EL (cell line): ENCODE measurements at places on chromosomes 4 and X.

- DNase-seq, result no peak
Measured at GRCh38 chr4:155762334-155762733, 3.5 kb downstream of the GUCY1B1 start.

DNA sequence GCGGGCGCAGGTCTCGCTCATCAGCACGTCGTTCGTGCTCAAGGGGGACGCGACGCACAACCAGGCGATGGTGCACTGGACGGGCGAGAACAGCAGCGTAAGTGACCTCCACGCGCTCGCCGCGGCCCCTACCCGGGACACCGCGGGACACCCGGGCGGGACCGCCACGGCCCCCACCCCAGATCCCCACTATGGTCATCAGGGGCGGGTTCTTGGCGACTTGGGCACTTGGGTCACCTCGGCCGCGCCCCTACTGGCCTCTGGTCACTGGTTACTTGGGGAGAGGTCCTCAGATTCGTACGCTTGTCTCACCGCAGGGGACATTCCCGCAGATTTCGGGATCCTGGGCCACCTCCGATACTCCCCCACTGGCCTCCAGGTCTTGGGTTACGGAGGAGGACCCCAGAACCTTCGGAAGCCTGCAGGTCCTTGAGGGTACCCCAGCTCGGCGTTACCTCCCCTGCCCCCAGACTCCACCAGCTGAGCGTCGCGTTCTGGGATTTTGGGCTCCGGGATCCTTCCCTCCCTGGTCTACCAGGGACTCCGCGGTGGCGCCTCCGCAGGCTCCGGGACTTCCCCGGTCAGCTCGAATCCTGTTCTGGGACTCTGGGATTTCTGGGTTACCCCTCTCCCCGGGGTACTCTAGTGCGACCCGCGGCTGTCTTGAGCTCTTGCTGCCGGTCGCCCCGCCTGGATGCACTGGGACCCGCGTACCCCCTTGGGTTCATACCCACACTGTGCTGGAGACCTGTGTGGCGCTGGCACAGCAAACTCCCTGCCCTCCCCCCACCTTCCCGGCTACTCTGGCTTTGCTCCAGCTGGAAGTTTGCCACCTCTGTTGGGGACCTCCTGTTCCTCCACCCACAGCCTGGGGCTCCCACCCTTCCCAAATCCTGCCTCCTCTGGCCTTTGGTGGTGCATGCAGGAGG, 956 bp downstream of the SORCS2 start:
- DNase-seq, result no peak

DNA sequence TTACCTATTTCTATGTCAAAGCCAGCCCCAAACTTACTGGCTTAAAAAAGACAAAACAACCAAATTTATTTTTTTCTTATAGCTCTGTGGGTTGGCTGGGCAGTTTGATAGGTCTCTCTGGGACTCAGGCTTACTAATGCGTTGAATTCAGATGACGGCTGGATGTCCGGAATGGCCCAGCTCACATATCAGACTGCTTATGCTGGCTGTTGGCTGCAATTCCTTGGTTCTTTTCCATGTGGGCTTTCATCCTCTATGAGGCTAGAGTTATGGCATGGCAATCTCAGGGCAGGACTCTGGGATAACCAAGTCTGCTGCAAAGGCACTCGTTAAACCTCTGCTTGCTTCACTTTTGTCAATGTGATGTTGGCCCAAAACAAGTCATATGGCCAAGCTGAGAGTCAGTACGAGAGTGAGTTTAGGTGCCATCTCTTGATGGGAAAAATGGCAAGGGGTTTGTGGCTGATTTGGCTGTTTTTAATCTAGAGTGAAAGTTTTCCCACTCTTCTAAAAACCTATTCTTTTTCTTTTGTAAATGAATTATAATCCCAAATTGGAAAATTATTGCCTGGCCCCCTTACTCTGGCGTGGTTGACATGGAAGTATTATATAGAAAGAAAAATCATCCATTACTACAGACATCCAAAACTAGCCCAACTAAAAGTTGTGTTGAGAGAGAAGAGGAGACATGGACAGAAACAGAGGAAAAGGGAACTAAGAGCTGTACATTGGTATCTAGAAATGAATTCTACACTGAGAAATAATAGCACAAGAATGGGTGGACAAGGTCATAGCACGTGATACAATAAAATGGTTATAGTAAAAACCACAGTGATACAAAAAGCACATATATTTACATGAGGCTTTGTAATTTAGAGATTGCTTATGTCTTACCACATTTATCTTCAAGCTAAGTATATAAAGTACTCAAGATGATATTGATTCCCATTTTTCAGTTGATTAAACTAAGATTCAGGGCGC, 6.6 kb downstream of the PRIMPOL start:
- no peak for DNase-seq

DNA sequence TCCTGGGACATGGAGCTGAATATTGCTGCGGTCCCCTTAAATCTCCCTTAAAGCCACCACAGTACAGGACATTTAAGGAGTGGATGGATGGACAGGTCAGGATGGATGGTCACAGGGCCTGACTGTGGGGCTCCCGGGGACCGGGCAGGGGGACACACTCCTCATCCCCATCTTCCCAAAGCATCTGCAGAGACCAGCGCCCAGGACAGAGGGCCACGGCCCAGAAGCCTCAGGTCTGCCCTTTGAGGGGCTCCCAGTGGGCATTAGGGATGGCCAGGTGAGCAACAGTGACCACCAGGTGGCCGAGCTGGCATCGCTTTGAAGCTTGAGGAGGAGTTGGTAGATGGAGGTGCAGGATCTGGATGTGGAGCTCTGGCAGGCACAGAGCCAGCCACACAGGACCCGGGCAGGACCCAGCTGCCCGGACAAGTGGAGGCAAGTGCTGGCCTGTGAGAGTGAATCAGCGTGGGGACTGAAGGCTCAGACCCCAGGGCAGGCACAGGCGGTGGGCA, 51.4 kb downstream of the ABLIM2 start:
- DNase-seq, result no peak

DNA sequence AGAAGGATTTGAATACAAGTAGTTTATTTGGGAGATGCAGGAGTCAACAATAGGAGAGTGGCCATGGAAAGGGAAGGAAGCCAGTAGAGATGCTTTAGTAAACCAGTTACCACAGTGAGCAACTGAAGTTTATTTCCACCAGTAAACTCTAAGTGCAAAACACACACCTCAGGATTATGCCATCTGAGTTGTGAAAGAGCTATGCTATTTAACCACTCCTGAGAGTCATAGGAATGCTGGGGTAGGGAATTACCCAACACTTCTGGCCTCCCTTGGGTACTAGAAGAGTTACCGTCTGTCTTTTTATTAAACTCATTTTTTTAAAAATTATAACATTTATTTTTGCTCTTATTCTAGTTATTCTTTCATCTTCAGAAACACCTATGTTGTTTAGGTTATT, 834.6 kb upstream of the AMOT start:
- DNase-seq, result no peak

- DNase-seq, result peak; percentile 51
Measured at GRCh38 chr4:137678796-137679195, 146.5 kb upstream of the PCDH18 start.

- DNase-seq, result no peak
Measured at GRCh38 chr4:4803216-4803911, 56.1 kb upstream of the MSX1 start.

DNA sequence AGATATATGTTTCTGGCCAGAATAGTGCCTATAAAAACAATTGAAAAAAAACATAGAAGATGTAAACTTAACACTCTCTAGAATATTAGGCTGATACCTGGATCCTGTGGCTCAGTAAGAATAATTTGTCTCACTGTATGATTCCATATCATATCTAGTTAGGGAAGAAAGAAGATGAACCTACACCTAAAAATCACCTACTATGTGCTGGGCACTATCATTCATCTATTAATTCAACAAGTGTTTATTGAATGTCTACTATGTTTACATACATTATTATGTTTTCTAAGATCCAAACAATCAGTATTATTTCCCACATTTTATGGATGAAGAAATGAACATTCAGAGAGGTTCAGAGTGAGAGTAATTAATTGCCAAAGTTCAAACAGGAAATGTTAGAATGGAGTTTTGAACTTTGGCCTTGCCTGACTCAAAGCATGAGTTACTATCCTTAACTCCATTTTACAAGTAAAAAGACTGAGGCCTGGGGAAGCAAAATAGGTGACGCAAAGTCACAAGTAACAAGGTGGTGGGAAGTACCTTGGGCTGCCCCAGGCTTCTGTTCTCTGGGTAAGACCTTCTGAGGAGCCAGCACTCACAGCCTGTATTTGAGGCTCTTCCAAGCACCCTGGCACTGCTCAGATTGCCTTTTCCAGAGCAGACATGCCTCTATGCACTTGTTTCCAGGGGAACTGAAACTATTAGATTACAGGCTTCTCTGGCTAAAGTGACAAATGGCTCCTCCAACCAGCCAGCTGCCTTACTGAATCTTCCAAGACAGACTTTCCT, 111.1 kb upstream of the ACSL4 start:
- DNase-seq, result no peak
